ENCODE measurements at places on chromosomes 4 and X.

GRCh38 chrX:46953137-46953527 is 40.9 kb downstream of the JADE3 start:
- DNase-seq = no peak

DNA sequence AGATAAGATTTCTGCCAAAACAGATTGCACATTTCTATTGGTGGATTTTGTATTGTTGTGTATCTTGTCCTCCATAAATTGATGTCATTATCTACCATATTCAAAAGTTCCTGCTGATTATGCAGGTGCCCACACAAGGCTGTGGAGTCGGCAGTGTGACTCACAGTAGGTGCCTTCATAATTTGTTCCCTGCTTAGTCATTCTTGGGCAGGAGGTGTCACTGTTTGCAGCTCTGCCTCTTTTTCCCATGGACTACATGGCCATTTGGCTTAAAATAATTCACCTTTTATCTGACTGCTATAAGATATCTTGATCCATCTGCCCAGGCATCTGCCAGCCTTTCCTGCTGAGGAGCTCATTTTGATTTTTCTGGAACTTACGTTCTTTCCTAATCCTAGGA is 33.6 kb upstream of the ENPEP start:
- DNase-seq = no peak

DNA sequence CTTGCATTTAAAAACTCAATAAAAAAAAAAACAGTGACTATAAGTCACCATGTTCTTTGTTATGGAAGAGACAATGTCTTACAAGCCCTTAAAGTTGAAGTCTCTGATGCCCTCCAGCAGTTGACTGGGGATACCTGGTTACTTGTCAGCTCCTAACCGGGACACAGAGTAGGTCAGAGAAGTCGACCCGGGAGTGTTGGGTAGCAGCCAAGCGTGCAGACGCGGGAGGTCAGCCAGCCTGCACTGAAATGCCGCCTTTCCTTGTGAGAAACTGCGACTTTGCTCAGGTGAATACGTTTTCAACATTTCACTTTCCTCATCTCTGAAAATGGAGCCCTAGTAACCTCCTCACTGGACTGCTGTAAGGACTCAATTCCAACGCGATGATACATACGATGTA is 81.8 kb downstream of the F11 start:
- DNase-seq = no peak

- no peak for DNase-seq
These were observed 28.5 kb upstream of the RTL3 start for GRCh38 chrX:78687586-78687985.

DNA sequence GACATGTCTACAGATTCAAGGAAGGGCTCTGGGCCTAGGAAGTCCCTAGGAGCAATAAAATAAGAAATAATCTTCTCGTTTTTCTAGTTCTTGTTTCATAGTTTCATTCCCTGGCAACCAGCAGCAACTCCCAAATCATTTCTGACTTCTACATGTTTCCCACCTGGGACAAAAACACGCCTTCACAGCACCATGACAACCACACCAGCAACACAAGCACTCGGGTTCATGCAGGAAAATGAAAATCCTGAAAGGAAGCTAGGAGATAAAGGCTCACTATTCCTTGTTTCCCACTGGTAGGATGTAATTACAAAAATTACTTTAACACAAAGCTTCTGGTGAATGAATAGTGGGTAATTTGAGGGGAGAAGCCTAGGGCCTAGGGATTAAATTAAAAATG is 158.9 kb downstream of the ADAMTS3 start:
- DNase-seq = no peak

- no peak for DNase-seq
These were observed 7.8 kb upstream of the MXD4 start for GRCh38 chr4:2269618-2270163.

DNA sequence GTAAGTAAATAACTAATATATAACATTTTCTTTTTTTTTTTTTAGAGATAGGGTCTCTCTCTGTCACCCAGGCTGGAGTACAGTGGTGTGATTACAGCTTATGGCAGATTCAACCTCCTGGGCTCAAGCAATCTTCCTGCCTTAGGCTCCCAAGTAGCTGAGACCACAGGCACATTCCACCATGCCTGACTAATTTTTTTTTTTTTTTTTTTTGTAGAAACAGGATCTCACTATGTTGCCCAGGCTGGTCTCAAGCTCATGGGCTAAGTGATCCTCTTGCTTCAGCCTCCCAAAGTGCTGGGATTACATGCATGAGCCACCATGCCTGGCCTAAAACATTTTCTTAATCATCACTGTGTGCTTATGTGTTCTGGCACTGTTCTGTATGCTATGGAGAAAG is 32.8 kb downstream of the MGARP start:
- no peak for DNase-seq

- DNase-seq = no peak
These were observed 68.5 kb downstream of the AFF1 start for GRCh38 chr4:87003266-87003665.

DNA sequence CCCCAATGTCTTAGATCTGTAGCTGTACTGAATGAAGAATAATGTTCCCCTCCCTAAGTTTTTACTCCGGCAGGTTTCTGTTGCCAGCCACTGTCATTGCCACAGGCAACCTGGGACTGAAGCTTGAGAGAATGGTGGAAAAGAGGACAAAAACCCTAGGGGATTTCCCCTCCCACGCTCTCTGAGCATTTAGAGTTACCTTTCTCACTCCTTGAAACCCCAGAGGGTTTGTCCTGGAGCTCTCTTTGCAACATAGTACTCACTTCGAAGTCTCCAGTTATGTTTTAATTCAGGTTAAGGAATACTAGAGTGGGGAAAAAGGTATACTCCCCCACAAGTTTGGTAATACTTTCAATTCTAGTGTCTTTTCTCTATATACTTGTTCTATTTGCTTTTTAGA is 31.5 kb downstream of the F8 start:
- DNase-seq = peak; percentile 11

- no peak for DNase-seq
These were observed 67.5 kb downstream of the CAMK2D start for GRCh38 chr4:113694008-113694407.

DNA sequence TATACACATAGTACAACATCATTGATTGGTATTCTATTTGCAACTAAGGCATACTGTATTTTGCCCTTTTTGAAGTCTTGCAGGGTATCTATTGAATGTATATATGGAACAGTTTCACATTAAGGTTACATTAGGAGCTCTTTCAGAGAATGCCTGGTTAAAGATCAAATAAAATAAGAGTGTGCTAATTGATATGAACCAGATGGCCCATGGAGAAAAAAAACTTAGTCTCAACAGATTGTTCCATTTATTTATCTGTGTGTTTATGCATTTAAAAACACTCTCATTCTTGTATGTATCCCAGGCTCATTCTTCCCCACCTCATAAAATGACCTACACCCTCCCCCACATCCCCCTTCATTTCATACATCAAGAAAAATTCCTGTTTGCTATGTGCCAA is 35.2 kb upstream of the GRIA2 start:
- DNase-seq = no peak

- no peak for DNase-seq
These were observed 252.0 kb upstream of the PPARGC1A start for GRCh38 chr4:24141836-24142235.

DNA sequence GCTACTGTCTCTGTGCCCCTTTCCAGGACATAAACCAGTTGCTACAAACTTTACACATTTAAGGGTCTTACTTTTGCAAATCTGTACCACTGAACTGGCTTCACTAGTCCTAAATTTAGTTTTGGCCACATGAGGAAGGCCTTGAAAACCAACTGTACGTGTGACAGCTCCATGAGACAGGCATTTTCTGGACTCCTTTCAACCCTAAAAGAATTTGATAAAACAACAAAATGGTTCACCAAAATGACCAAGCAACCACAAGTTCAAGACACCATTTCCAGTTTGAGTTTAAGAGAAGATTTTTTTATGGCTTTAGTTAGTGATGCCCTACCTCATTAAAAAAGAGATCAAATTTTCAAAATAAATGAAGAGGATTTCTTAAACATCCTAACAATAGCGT is 246.4 kb downstream of the ZNF674 start:
- no peak for DNase-seq

DNA sequence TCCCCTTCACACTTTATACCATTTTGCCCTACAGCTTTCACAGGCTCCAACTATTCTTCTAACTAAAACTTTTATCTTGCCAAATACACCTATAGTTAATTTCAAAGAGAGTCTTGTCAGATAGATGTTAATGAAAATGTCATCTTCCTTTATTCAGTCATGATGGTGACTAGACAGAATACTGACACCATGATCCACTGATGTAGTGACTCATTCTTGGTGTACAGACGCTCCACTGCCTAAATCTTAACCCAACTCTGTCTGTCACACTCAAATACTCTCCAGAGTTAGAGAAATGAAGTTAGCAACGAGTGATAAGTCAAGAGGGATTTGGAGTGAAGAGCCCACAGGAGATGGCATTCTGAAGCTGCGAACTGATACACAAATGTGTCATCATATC is 32.1 kb upstream of the HDAC8 start:
- DNase-seq = peak; percentile 33

GRCh38 chr4:36891971-36892370 is 352.6 kb upstream of the NWD2 start:
- DNase-seq = no peak

GRCh38 chr4:86825511-86825910 is 23.7 kb downstream of the SLC10A6 start:
- no peak for DNase-seq

GRCh38 chr4:98674404-98675173 is 16.2 kb upstream of the TSPAN5 start:
- DNase-seq = no peak

DNA sequence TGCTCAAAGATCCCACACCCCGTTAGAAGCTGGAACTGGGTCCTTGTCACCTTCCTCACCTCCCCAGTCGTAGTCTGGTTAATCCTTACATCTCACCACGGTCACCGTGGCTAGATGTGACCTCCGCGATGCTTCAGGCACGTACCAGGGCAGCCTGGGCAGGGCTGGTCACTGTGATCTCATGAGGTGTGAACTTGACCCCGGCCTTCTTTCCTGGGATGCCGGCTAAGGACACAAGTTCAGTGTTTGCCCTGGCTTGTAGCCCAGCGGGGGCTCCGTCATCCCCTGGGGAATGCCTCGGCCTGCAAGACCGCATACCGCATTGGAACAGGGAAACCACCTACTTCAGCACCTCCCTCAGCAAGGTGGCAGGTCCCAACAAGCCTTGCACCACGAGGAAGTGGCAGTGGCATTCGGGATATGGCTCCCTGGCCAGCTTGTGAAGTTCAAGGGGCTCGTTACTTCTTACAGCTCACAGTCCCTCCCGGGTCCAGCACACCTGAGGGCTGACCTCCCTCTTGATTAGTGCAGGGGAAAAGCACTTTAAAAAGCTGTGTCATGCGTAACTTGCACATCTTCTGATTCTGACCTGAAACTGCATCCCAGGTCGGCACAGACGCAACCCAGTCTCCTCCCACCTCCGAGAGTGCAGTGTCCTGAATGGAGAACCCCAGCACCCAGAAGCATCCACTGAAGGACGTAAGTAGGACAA is 25.9 kb downstream of the NOP14 start:
- DNase-seq = peak; percentile 61

DNA sequence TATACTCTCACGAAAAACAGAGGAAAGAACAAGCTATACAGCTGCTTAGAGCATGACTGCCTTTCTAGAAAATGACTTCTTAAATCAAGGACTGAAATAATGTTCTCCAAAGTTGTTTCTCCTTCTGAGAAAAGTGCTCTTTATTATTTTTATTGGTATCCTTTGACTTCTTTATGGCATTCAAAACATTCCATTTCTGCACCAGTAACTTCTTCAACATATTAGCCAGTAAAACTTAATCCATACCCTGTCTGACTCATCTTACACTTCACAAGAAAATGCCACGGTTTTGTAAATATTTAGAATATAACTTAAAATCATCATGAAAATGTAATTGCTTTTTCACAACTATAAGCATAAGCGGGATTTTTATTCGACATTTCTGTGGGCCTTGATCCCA is 180.4 kb downstream of the NR3C2 start:
- no peak for DNase-seq

GRCh38 chrX:154398668-154399526 is 720 bp downstream of the RPL10 start:
- peak; percentile 86 for DNase-seq

GRCh38 chrX:11870789-11871188 is 112.8 kb downstream of the MSL3 start:
- no peak for DNase-seq

GRCh38 chr4:185728893-185729292 is 83.1 kb downstream of the SORBS2 start:
- DNase-seq = no peak

DNA sequence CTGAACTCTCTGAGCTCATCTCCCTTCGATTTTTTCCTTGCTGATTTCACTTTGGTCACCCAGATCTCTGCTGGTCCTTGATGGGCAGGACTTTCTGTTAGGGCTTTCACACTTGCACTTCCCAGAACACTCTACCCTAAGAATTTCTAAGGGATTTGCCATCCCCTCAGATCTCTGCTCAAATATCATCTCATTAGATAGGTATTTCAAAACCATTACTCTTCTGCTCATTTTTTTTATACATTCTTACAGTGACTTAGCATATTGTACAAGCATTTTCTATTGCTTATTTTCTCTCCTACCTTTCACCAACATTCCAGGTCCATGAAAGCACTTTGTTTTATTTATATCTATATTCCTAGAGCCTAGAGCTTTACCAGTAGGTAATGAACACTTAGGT is 913.3 kb downstream of the PDHA2 start:
- no peak for DNase-seq

DNA sequence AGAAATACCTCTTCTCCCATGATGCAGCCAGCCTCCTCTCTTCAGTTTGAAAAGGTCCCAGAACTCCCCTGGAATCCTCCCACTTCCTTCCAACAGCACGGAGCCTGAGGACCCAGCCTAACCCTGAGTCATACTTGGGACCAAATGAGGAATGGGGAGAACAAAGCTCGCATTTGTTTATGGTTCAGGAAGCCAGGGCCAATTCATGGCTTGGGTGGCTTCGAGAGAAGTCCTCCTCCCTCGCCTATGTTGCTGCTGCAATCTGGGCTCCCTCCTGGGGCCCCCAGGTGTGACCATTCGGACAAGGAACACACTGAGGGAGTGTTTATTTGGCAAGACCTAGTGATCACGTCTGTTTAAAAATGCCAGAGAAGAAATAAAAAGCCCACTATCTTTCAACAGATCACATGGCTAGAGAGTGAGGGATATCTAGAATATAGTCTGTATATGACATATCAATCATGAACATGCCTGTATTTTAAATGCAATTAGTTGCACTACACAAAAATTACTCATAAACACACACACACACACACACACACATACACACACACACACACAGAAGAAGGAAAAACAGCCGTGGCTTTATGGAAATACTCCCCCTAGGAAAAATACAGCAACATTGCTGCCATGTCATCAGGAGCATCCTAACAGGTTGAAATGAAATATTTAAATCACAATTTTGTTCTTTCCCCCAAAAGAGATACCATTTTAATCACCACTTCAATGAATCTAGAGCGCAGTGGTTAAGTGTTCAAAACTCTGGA is 155.7 kb upstream of the MAP3K15 start:
- DNase-seq = no peak

DNA sequence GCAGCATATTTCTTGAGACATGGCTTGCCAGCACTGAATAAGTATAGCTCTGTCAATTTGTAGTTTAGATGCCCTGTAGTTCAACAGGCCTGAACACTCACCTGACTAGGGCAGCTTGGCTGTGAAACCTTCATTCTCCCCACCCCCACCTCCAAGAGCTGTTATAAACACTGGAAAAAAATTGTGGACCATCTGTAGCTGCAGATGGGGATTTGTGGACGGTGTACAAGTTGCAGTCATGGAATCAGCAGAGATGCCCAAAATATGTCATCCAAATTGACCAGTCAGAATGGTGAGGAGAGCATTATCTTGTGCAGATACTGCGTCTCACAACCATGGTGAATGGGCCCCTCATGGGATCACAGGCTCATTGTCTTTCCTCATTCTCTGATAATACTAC is 76.2 kb upstream of the PAQR3 start:
- no peak for DNase-seq

Data from activated CD4-positive, alpha-beta T cell treated with anti-CD3 and anti-CD28 coated beads, Interleukin-10, Interleukin-2, amounts not matched to agents 100 ng/mL and 50 ng/mL, durations not matched to agents 16 hours and 8 hours (primary cell).